ENCODE measurements at places on chromosomes 16 and 17.

GRCh38 chr16:22328081-22328725 lies 31.0 kb downstream of the POLR3E start:
- DNase-seq: no peak

DNA sequence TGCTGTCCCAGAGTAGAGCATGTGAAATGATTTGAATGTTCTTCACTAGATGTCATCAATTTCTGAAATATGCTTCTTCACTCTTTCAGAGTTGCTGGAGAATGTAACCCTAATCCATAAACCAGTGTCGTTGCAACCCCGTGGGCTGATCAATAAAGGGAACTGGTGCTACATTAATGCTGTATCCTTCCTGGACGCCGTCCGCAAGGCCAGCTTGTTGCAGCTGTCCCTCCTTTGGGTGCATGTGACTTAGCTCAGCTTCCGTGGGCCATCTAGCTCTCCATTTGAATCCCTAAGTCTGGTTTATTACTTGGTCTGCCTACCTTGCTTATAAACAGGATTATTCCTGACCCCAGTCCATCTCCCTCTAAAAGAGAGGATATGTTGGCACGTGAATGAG lies 58.8 kb downstream of the USP10 start:
- no peak for DNase-seq

- DNase-seq: no peak
Measured at GRCh38 chr17:64174686-64175456, 44.9 kb upstream of the ERN1 start.

DNA sequence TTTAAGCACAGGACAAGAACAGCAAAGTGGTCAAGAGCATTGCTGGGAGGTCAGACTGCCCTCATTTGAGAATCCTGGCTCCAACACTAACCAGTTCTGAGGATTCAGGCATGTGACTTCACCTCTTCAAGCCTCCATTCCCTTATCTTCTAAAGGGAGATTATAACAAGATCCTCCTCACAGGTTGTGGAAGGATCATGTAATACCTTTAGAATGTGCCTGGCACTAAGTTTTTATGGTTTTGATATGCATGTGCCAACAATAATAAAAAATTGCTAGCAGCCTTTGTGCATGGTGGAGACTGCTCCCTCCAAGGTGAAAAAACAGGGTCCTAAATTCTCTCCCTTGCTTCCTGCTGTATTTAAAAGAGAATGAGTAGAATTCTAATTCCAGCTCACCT lies 36.0 kb upstream of the ADAMTS18 start:
- no peak for DNase-seq

DNA sequence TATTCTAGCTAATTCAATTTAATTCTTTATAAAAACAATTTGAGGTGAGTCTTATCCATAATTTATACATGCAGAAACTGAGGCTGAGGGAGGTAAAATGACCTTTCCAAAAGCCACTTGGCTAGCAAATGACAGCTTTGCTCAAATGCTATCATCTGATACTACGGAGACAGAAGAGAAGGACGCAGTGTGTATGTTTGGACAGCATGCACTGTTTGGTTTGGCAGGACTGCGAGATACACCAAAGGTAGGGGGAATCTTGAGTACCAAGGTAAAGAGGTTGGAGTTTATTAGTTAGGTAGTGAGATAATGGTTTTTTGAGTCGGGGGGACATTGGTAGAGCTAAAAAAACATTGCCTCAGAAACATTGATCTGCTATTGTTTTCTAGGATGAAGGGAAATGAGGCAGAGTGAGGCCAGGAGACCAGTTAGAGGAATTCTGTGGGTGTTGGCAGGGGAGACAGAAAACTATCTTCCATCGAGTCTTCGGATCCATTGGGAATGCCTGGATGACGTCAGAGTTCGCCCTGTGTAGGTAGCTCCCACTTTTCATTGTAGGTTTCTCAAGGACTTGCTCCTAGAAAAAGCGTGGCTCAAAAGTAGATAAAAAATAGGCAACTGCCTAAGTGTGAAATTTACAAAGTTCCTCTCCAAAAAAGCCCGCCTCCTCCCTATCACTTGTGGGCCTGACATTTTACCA lies 2.5 kb upstream of the HS3ST4 start:
- DNase-seq: no peak

- DNase-seq: peak; percentile 17
Measured at GRCh38 chr17:40025991-40026815, 11.0 kb downstream of the CSF3 start.

- no peak for DNase-seq
Measured at GRCh38 chr17:66438101-66438500, 135.7 kb downstream of the PRKCA start.

DNA sequence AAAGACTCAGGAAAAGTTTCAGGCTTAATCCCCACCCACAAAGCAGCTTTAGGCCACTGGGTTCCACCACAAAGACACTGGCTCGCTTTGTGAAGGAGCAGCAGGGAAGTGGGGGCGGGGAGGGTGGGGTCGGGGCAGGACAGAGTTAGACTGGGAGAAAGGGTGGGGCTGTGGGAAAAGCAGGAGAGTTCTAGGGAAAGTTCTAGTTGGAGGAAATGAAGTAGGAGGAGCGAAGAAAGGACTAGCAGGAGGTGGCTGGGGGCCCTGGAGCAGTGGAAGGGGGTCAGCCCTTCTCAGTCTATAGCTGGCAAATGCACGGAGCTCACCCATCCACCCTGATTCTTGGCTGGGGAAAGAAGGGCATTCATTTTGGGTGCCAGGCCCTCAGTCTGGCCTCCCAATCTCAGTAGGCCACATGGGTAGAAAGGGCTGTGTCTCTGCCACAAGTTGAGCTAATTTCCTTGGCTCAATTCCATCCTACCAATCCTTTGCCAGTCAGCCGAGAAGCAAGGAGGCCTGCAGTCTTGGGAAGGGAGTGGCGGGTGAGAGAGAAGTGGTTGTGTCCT lies 4.6 kb downstream of the INPP5K start:
- no peak for DNase-seq

GRCh38 chr16:86229866-86230656 lies 280.3 kb upstream of the FOXF1 start:
- DNase-seq: no peak

DNA sequence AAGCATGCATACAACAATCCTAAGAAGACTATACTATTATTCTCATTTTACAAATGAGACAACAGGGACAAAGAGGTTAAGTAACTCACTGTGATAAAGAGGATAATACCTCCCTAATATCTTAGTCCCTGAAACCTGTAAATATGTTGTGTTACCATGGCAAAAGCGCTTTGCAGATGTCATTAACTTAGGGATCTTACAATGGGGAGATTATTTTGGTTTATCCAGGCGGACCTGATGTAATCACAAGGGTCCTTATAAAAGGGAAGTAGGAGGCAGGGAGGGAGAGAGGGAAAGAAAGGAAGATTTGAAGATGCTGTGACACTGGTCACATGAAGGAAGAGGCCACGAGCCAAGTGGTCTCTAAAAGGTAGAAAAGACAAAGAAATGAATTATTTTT lies 164.7 kb downstream of the CNTNAP4 start:
- no peak for DNase-seq

- no peak for DNase-seq
Measured at GRCh38 chr16:19875900-19876299, 8.7 kb downstream of the GPRC5B start.

DNA sequence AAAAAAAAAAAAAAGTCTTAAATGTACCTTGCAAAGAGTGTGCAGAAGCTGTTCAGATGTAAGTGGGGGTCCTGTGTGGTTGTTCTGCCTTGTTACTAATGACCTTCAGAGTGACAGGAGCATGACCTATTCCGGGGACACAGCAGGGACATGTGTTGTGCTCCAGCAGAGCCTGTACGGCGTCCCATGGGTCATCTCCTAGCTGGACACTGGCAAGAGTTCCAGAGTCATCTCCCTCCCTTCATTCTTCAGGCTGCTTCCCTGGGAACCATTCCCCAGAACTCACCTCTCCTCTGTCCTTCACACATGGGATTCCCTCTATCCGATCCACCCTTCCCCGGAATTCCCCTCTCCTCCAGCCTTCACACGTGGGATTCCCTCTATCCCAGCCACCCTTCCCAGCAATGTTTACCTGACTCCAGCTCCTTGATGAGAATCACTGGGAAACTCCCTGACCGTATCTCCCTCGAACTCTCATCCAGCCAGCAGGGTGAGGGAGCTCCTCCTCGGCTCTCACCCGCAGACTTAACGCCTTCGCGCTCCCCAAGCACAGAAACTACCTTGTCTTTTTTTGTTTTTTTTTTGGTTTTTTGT lies 85.8 kb downstream of the MRM3 start:
- DNase-seq: no peak

- DNase-seq: no peak
Measured at GRCh38 chr17:7080456-7081041, 498 bp upstream of the CLEC10A start.

- no peak for DNase-seq
Measured at GRCh38 chr17:40366076-40366860, 1.7 kb upstream of the GJD3 start.

DNA sequence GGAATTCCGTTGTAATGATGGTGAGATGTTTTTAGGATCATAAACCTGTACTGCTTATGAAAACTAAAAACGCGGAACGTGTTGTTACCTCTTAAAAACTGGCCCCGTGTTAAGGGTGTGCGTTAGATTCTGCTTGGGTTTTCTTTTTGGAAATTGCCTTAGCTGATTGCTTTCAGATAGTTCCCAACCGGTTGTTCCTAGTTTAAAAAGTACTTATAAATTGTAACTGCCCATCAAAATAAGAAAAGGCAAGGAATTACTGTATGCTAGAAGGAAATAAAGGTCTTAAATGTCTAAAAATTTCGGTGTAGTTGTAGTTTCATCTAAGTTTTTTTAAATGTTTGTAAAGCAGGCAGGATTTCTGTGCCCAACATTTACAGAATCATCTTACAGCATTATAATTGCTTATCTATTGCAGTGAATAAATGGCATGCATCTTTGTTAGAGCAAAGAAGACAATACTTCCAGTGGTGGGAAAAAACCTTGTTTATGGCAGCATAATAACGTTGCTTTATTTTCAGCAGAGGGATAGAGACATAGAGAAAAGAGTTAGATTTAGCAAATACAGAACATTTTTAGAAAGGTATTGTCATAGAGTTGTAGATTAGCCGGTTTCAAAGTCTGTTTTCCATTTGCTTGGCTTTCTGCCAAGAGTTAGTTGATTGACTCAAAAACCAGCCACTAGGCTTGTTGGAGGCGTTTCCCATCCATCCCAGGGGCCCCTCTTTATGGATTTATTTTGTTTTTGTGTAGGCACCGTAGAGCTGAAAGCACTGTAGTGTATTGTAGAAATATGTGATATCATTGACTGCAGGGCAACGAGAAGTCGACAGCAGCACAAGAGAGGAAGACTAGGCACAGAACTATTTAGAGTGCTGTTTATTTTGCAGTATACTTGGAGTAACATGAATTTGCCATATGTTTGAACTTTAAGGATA lies 1.7 kb downstream of the PPM1D start:
- DNase-seq: no peak

GRCh38 chr17:55324296-55324978 lies 59.7 kb downstream of the HLF start:
- DNase-seq: no peak

DNA sequence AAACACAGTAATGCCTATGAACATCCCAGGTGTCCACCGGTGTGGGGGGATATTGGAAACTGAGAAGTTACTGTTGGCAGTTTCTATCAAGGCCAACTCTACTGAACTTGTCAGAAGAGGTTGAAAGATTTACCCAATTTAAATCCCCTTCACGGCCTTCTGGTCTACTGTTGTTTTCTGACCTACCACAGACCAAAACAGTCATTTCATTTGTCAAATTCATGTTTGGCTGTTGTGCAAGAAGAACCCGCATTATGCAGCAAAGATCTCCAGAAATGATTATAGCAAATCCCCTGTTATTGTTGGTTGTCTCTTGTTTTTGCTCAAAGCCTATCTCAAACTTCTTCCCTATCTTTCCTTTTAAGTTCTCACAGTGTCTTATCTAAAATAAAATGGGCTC lies 73.1 kb upstream of the MAF start:
- DNase-seq: no peak

- no peak for DNase-seq
Measured at GRCh38 chr17:3635474-3636153, 436 bp downstream of the SHPK start.

- DNase-seq: no peak
Measured at GRCh38 chr16:30985401-30986128, 558 bp downstream of the HSD3B7 start.

- no peak for DNase-seq
Measured at GRCh38 chr16:81495321-81496234, 51.0 kb downstream of the CMIP start.

- DNase-seq: no peak
Measured at GRCh38 chr17:41592601-41593305, 6.1 kb upstream of the KRT14 start.

GRCh38 chr17:63240106-63240505 lies 206.0 kb downstream of the CYB561 start:
- no peak for DNase-seq

DNA sequence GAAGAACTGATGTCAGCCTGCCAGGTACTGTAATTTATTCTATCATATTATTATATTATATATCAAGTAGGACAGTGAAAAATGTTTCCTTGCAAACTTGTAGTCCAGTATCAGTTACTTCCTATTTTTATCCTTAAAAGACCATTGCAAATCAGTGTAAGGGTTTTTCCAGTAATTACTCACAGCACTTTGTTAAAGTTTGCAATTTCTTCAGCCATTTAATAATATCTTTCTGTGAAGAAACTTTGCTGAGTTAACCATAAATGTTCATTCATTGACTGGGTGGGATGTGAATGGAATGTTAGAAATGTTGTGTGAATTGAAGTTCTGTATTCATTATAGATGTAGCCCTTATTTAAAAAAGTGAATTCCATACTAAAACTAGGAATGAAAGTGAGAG lies 26.7 kb downstream of the HAPSTR1 start:
- no peak for DNase-seq

All from activated T-cell treated with anti-CD3 and anti-CD28 coated beads for 1 hour (primary cell).